ENCODE measurements at places on chromosomes 2 and 18.

GRCh38 chr2:6863792-6864191 is 1.9 kb downstream of the CMPK2 start:
- DNase-seq = no peak

GRCh38 chr18:64090876-64091275 is 58.0 kb downstream of the LINC00305 start:
- DNase-seq = no peak

DNA sequence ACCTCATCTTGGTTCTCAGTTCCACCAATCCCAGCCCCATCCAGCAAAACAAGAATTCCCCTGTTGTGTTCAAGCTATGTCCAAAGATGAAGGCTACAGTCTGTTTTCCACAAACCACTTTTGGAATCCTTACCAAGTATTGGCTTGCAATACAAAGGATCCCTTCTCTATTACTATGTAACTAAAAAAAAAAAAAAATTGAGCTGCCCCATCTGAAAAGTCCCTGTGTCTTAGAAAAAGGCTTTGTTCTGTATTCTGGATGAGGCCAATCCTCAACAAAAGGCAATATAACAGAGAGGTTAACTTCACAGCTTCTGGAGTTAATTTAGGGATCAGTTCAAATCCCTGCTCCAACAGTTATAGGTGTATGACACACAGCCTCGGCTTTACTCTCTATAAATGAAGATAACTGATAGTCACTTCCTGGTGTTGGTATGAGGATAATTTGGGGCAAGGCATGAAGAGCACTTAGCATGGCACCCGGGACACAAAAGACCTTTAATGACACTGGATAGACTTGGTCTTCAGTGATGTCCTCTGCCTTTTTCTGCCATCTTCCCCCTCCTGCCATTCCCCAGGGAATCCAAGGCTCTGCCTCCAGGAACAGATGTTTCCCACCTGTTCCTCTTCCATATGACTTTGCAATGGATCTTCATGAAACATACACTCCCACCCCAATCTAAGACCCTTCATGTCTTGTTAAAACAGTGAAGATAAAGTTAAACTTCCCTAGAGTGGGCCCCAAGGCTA is 61.2 kb upstream of the ATL2 start:
- DNase-seq = no peak

DNA sequence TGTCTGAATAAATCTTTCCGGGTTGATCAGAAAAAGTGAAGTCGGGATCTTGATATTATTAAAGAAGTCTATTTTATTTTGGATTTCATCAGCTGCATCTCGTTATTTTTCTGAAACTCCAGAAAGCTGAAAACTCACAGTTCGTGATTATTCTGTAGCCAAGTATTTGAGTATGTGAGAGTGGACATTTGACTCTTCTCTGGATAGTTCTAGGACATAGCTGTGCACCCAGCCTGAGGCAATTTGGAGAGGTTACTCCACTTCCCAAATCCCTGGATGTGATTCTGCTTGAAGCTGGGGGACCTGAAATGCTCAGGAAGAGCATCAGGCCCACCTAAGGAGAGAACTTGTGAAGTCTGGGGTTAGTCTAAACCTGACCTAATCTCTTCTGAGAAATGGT is 117.6 kb upstream of the PID1 start:
- no peak for DNase-seq

DNA sequence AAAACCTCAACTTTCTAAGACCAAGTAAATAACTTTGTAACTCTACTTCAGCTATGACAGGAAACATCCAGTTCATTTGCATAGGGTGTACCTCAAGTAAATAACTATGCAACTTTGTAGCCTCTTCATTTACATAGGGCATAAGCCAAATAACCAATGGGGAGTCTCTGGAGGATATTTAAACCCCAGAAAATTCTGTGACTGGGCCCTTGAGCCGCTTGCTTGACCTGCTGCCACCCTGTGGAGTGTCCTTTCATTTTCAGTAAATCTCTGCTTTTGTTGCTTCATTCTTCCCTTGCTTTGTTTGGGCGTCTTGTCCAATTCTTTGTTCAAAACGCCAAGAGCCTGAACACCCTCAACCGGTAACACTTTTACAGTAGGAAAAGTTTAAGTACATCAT is 1112.7 kb upstream of the NRXN1 start:
- DNase-seq = no peak

DNA sequence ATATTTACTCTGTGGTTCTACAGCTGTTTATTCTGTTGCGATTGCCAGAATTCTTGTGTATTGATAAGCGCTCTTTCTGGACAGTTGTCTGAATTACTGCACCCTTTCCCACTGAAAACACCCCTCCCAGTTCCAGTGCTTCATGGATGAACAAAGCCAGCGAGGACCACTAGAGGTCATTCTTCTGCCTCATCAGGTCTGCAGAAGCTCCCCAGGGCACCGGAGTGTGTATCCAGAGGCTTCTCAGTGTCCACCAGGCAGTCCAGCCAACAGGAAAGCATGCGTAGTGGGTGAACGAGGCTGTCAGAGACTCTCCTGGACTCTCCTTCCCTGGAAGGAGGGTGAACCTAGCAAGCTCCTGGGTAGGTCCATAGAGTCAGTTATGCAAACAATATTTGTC is 40.6 kb upstream of the INHBB start:
- no peak for DNase-seq

DNA sequence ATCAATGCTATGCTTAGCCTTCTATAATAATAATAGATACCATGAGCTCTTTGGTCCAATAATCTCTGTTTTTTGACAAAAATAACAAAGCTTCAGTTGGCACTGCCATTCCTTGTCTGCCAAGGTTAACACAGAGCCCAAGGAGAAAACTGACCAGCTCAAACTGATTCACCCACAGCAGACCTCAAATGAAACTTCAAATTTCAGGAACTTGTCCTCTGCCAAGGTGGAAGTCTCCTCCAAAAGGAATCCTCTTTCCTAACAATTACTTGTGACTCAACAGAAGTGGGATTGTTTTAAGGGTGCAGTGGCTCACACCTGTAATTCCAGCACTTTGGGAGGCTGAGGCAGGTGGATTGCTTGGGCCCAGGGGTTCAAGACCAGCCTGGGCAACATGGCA is 12.1 kb downstream of the AAK1 start:
- DNase-seq = no peak

DNA sequence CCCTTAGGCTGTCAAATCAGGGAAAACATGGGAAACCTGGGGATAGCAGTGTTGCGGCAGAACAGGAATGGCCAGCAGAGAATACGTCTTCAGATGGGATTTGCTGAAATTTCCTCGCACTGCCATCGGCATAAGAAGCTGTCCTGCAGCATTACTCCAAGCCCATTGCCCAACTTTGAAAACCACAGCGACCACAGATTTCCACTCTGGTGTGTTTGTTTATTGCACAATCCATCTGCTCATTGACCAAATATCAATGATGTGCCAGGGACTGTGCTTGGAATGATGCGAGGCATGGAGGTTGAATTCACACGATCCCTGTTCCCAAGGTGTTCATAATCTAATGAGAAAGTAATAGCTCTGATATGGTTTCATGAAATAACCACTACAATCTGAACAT is 383.3 kb upstream of the MYT1L start:
- DNase-seq = no peak

- DNase-seq = no peak
Measured at GRCh38 chr2:120204022-120204405, 19.2 kb downstream of the TMEM185B start.

DNA sequence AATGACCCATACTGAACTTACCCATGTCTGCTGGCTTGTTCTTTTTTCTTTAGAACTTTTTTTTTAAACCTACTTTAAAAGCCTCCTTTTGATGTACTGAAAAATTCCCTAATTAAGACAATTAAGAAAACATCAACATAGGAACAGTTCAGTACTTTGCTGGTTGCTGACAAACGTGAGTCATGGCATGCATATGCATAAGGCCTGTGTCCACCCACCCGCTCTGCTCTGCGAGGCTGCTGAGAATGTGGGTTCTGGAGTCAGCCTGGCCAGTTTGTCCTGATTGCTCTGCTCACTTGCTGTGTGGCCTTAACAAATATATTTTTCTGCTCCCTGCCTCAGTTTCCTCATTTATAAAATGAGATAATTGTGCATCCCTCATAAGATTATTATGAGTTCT is 27.3 kb downstream of the LAMA3 start:
- no peak for DNase-seq

DNA sequence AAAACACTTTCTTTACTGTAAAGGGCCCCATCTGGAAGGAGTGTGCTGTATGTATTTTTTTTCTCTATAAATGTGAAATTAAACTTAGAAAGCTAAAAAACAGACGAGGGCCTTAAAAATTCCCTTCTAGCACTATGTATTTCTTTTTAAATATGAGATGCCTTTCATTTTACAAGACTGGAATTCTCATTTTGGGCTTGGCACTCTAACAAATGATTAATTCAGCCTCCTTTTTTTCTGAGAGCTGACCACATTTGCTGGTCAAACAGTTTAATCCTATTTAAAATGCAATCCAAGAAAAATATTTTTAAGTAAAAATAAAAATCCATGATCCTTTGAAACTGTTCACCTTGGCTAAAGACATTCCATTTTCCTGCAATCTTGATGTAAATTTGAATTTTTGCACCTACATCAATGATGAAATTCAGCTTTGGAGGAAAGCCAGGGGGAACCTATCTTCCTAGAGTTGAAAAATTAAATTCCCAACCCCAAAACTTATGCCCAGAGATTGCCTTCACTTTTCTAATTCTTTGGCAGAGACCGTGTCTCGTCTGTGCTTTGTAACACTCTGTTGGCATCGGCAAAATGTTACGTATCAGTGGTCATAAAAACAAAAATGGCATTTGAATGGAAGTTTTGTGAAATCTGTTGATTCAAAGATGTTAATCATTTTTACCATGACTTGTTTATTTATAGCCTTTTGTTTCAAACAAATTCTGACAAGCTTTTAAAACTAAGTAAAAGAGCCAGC is 284.5 kb downstream of the ZNF521 start:
- no peak for DNase-seq

GRCh38 chr2:109264595-109265328 is 135.8 kb downstream of the SH3RF3 start:
- DNase-seq = no peak

DNA sequence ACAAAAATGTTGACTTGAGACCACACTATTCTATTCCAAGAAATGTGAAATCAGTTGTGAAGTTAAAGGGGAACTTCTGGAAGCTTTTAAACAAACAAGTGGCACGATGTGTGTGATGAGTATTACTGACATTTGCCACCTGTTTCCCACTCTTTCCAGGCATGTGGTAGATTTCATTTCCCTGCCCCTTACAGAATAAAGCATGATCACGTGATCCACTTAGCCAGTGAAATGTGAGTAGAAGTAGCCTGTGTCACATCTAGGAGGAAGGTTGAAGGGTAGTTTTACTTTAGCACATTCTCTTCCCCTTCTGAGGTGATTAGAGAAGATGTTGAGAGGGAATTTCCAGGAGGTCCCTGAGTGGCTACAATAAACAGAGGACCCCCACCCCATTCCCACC is 3.8 kb downstream of the COL4A4 start:
- DNase-seq = no peak

DNA sequence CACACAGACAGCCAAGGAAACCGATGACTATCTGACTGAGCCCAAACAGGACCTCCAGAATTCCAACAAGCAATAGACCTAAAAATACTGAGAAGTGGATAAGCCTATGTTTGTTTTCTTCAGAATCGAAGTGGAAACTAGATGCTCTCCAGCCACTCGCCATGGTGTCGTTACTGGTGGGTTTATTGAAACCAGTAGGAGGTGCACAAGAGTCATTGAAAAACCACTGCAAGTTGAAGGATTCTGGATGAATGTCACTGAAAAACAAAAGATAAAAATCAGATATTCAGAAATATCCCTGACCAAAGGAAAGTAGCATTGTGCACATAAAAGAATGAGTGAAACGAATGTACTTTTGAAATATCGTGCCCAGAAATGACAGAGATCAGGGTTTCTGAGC is 15.3 kb downstream of the TM4SF20 start:
- DNase-seq = no peak

Measured in activated B cell treated with CpG ODN at 0.5 μM for 24 hours (primary cell).